ENCODE measurements at places on chromosomes 7 and 10.
A peak's percentile ranks its signal among the peaks of the same experiment; 100 is the strongest.

DNA sequence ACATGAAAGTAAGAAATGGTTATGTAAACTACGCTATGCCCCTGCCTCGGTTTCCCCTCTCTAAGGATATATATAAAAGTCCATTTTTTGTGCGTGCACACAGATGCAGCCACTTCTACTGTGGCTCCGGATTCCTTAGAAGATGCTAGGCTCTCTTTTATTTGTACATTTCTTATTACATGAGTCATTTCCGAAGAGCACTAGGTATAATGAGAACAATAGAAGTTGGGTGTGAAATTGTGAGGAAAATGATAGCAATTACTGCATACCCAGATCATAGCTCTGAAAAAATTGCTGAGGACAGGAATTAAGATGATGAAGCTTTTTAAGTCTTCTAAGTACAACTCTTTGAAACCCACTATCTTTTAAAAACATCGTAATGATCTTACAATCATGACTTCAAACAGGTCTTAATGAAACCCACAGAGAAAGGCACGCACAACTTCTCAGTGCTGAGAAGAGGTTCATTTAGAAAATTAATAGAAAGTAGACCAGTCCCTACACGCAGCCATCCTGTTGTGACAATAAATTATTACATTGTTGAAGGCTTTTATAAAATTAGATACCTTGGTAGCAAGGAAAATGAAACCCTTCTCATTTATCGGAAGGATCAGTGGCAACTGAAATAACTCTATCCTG is 96.2 kb upstream of the FGFR2 start:
- no peak for DNase-seq

DNA sequence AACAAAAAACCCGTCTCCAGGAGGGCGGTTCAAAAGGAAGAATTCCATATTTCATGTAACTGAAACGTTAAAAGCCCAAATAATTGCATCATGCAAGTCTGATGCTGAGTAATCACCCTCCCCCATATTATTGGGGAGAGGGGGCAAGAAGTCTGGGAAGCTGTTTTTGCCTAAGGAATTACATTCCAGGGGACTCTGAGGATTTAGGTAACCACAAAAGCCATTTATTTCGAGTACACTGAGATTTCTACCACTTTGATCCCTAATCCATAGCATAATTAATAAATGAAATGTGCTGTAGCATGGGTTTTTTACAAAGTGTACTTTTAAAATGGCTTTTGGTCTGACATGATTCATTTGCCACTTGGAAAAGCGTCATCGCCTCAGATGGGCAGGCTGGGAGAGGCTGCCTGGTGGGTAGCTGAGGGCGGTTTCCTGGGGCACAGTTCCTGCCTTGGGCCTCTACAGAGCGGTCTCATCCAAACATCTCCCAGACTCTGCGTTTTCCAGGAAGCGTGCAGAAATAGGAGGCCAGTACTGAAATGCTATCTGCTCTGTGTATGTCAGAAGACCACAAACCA is 106.5 kb downstream of the TCF7L2 start:
- peak; percentile 91 for DNase-seq

- no peak for DNase-seq
Measured at GRCh38 chr7:158228986-158229385, 358.6 kb downstream of the PTPRN2 start.

- no peak for DNase-seq
Measured at GRCh38 chr7:2151801-2152612, 80.7 kb downstream of the MAD1L1 start.

- no peak for DNase-seq
Measured at GRCh38 chr10:48536156-48536500, 68.7 kb downstream of the ARHGAP22 start.

GRCh38 chr10:79923669-79924068 is 25.2 kb downstream of the SFTPD start:
- DNase-seq: no peak

GRCh38 chr10:62188021-62188616 is 80.5 kb downstream of the RTKN2 start:
- DNase-seq: no peak

GRCh38 chr7:33722383-33723101 is 182.8 kb upstream of the BMPER start:
- peak; percentile 91 for DNase-seq

- DNase-seq: no peak
Measured at GRCh38 chr10:122172361-122173008, 98.6 kb upstream of the BTBD16 start.

DNA sequence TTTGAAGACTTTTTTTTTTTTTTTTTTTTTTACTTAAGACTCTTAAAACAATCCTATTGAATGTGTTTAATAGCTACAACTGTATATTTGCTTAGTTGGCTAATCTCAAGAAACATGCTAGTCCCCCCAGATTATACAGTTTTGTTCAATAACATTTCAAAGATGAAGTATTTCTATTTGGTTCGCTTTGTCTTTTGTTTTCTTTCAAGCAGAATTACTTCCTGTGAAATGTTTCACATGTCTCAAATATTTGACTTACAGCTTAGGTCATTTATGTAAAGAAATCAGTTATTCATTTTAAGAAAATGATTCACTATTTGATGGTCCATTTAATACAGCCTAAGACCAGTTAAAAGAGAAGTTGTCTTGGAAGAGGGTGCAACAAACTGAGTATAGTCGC is 12.8 kb upstream of the LAMB1 start:
- DNase-seq: peak; percentile 23

DNA sequence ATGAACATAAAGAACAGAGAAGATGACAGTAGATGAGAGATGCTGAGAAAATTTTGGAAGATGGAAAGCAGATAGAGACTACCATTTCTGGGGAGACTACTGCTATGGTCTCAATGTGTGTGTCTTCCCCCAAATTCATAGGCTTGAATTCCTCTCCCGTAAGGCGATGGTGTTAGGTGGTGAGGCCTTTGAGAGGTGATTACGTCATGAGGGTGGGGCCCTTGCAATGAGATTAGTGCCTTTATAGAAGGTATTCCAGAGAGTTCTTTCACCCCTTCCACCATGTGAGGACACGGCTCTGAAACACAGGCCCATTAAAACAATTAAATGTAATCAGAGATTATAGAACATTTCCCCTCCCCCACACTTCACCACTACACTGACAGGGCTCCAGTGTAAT is 23.9 kb downstream of the CARD11 start:
- no peak for DNase-seq

Data from HT1080 (cell line).